ENCODE measurements at places on chromosomes 4 and X. TPM values are rescaled to one million over a fixed set of nuclear protein-coding genes. Genes with fewer than 3 reads are reported as not detected.

The MAGEB10 gene
- not detected for total RNA-seq

The BANK1 gene
- 12.4 TPM for total RNA-seq

The IRS4 gene
- not detected for total RNA-seq

The ASB9 gene
- total RNA-seq, result 1.4 TPM

The HMX1 gene
- not detected for total RNA-seq

The CCNB3 gene
- 1.4 TPM for total RNA-seq

The CRMP1 gene
- 2.0 TPM for total RNA-seq

The RS1 gene
- total RNA-seq, result not detected

The ADGRG2 gene
- total RNA-seq, result 1.0 TPM

The CXCL8 gene
- total RNA-seq, result 0.51 TPM

The NLRP2B gene
- total RNA-seq, result not detected

The ELK1 gene
- total RNA-seq, result 25.6 TPM

The GATB gene
- total RNA-seq, result 11.2 TPM

The COX7B2 gene
- total RNA-seq, result not detected

The ZC4H2 gene
- 7.1 TPM for total RNA-seq

The DUSP9 gene
- total RNA-seq, result not detected

The CCDC110 gene
- 3.5 TPM for total RNA-seq

The GDPD2 gene
- not detected for total RNA-seq

The WDR1 gene
- 575 TPM for total RNA-seq

The GRID2 gene
- not detected for total RNA-seq

The NIPAL1 gene
- total RNA-seq, result 0.28 TPM
